Activated CD8-positive, alpha-beta memory T cell treated with anti-CD3 and anti-CD28 coated beads, Interleukin-2, amount 10 ng/mL, durations not matched to agents 7 days and 5 days (primary cell): ENCODE measurements at places on chromosomes 4 and X. TPM values are rescaled to one million over a fixed set of nuclear protein-coding genes. Genes with fewer than 3 reads are reported as not detected.
A peak's percentile ranks its signal among the peaks of the same experiment; 100 is the strongest.

DNA sequence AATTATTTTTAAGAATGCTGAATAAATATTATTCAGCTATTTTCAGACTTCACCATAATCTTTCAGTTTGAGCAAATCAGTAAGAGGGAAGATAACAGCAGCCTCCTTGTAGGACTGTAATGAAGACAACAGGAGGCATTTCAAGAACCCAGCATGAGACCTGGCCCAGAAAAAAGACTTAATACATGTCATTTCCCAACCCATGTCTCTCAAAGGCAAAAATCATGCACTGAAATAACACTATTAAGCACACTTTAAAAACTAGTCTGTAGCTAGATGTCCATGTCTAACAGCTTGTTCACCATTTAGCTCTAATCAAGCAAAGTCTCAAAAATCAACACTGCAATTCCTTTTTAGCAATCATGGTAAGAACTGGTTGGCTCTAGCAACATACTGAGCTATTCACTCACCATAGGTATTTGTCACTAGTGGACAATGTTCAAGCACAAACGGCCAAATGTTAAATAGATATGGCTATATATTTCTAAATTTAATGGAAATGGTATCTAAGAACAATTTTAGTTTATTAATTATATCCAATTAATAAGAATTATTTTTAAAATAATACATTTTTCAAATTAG lies 109.9 kb downstream of the WDFY3 start:
- H3K4me3 ChIP-seq: no peak overlapping the region
- H3K27ac ChIP-seq: no peak overlapping the region
- no peak for DNase-seq
- no peaks in the 10 kb centered on the region for H3K4me1 ChIP-seq
- H3K27me3 ChIP-seq: no peaks in the 10 kb centered on the region
- H3K36me3 ChIP-seq: no peaks in the 10 kb centered on the region

DNA sequence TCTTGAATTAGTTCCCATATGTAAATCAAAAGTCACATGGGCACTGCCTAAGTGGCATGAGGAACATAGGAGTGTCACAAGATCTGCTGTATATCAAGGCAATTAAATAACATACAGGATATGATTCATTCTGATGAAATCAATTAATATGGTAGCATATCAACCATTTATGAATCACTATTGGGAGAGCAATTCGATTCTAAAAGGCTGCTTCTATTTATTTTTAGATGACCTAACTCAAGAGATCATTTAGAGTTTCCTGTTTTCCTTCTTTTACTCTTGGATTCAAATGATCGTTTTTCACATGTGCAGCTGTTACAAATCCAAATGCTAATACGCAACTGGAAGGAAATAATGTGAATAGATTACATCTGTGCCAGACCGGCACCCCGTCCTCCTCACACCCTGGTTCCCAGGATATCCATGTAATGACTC lies 81.9 kb downstream of the HCCS start:
- H3K27ac ChIP-seq: no peak overlapping the region
- H3K27me3 ChIP-seq: peaks cover 2% of the 10 kb centered on the region
- H3K4me3 ChIP-seq: no peak overlapping the region
- H3K4me1 ChIP-seq: no peaks in the 10 kb centered on the region
- H3K36me3 ChIP-seq: no peaks in the 10 kb centered on the region

TMEM35A gene
- total RNA-seq: not detected

DNA sequence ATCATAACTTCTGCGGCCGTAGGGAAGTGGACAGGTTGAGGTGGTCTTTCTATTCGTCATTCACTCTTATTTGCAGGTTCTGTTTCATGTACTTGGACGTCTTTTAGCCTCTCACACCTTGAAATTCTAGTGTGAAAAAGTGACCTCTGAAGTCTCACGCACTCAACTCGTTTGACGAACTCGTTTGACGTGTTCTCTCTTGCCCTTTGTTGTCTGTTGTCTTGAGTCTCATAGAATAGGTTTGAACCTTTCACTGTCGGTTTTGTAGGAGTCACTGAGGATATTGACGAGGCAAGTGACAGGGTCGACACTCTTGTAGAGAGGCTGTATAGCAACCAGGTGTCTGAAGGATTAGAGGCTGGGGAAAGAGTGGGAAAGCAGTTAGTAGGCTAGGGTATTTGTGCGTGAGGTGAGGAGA lies 1.1 kb upstream of the PGRMC2 start:
- peaks cover 14% of the 10 kb centered on the region for H3K36me3 ChIP-seq
- peak overlapping the region; percentile 87 for H3K27ac ChIP-seq
- peak; percentile 42 for DNase-seq

GRCh38 chr4:99120501-99120900 lies 23.6 kb downstream of the ADH4 start:
- no peak for DNase-seq
- H3K4me1 ChIP-seq: no peaks in the 10 kb centered on the region
- no peak overlapping the region for H3K27ac ChIP-seq
- H3K36me3 ChIP-seq: no peaks in the 10 kb centered on the region

GRCh38 chrX:48278958-48279357 lies 23.8 kb downstream of the SSX1 start:
- no peak overlapping the region for H3K4me3 ChIP-seq
- no peaks in the 10 kb centered on the region for H3K27me3 ChIP-seq
- no peaks in the 10 kb centered on the region for H3K4me1 ChIP-seq
- no peak overlapping the region for H3K27ac ChIP-seq
- DNase-seq: no peak

GRCh38 chrX:30781711-30782444 lies 107.2 kb downstream of the TAB3 start:
- no peak for DNase-seq
- H3K27me3 ChIP-seq: peaks cover 20% of the 10 kb centered on the region
- peaks cover 2% of the 10 kb centered on the region for H3K4me1 ChIP-seq
- no peak overlapping the region for H3K27ac ChIP-seq
- no peak overlapping the region for H3K4me3 ChIP-seq

ANOS1 gene
- total RNA-seq: not detected

DNA sequence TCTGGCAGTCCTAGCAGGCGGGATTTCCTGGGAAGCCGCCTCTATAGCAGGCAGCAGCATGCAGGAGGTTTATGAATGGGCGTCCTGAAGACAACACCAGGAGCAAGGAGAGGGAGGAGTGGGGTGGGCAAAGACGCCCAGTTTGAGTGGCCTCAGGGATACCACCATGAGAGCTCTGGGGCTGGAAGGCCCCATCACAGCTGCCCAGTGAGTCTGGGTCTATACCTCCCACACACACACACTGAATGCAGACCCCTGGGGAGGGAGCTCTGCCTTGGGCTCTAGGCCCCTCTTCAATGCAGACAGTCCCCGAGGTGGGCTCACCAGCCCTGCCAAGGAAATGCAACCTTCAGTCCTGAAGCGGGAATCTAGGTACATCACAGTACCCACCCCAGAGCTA lies 98.6 kb downstream of the AFAP1 start:
- peaks cover 1% of the 10 kb centered on the region for H3K36me3 ChIP-seq
- H3K27me3 ChIP-seq: no peaks in the 10 kb centered on the region
- DNase-seq: no peak
- H3K4me3 ChIP-seq: no peak overlapping the region
- H3K27ac ChIP-seq: no peak overlapping the region

GRCh38 chr4:20017070-20017776 lies 234.5 kb upstream of the SLIT2 start:
- H3K4me1 ChIP-seq: no peaks in the 10 kb centered on the region
- no peak overlapping the region for H3K4me3 ChIP-seq
- H3K27ac ChIP-seq: no peak overlapping the region
- DNase-seq: no peak
- H3K27me3 ChIP-seq: no peaks in the 10 kb centered on the region

WNK3 gene
- total RNA-seq: 0.21 TPM

GRCh38 chr4:54687887-54688841 lies 30.4 kb downstream of the KIT start:
- H3K4me3 ChIP-seq: no peak overlapping the region
- no peak for DNase-seq
- H3K36me3 ChIP-seq: no peaks in the 10 kb centered on the region
- no peaks in the 10 kb centered on the region for H3K27me3 ChIP-seq
- H3K27ac ChIP-seq: no peak overlapping the region
- peaks cover 12% of the 10 kb centered on the region for H3K4me1 ChIP-seq

GRCh38 chr4:155371432-155372043 lies 5.2 kb downstream of the MAP9 start:
- no peaks in the 10 kb centered on the region for H3K27me3 ChIP-seq
- H3K27ac ChIP-seq: no peak overlapping the region

- H3K27ac ChIP-seq: no peak overlapping the region
- no peak overlapping the region for H3K4me3 ChIP-seq
- DNase-seq: no peak
- no peaks in the 10 kb centered on the region for H3K4me1 ChIP-seq
These were observed 730.8 kb downstream of the IL1RAPL1 start for GRCh38 chrX:29318012-29318411.

EDNRA gene
- total RNA-seq: not detected

DNA sequence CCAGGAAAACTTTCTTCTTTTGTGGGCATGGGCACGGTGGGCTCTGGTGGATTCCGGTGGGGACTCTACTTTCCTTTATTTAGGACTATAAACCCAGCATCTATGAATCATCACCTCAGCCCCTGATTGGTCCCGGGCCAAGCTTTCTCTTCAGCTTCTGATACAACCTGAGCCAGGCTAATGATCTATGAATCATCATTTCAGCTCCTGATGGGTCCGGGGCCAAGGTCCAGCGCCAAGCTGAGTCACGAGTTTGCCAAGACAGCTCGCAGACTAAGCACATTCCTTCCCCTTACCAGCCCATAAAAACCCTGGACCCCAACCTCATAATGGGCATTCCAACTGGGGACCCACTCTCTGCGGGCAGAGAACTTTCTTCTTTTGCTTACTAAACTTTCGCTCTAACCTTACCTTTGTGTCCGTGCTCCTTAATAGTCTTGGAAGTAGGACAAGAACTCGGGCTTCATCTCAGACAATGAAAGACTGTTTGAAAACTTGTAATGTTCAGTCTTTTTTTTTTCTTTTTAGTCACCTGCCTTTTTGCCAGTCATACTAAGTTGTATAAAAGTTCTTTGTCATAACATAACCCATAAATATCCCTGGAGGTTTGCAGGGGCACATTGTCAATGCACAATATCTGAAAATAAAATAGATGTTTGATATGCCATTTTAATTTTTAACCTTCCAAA lies 904.9 kb upstream of the EPHA5 start:
- no peak overlapping the region for H3K27ac ChIP-seq
- no peaks in the 10 kb centered on the region for H3K36me3 ChIP-seq
- no peaks in the 10 kb centered on the region for H3K4me1 ChIP-seq
- H3K27me3 ChIP-seq: no peaks in the 10 kb centered on the region
- no peak overlapping the region for H3K4me3 ChIP-seq

DNA sequence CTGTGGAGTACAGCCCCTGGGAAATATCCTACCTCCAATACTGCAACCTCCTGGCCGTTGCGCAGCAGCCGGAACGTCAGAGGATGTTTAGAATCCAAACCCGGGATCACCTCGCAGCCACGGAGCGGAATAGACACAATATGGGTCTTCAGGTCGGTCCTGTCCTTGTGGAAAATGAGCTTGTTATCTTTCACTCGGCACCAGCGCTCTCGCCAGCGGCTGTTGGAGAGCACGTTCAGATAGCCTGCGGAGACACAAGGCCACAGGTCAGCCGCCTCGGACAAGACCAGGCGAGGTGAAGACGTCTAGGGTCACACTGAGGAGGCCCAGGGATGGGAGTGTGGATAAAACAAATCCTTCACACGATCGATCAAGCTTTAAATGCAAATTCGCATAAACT lies 139.3 kb downstream of the AFAP1 start:
- H3K36me3 ChIP-seq: no peaks in the 10 kb centered on the region
- no peak overlapping the region for H3K4me3 ChIP-seq
- no peaks in the 10 kb centered on the region for H3K27me3 ChIP-seq
- H3K4me1 ChIP-seq: peaks cover 10% of the 10 kb centered on the region

DNA sequence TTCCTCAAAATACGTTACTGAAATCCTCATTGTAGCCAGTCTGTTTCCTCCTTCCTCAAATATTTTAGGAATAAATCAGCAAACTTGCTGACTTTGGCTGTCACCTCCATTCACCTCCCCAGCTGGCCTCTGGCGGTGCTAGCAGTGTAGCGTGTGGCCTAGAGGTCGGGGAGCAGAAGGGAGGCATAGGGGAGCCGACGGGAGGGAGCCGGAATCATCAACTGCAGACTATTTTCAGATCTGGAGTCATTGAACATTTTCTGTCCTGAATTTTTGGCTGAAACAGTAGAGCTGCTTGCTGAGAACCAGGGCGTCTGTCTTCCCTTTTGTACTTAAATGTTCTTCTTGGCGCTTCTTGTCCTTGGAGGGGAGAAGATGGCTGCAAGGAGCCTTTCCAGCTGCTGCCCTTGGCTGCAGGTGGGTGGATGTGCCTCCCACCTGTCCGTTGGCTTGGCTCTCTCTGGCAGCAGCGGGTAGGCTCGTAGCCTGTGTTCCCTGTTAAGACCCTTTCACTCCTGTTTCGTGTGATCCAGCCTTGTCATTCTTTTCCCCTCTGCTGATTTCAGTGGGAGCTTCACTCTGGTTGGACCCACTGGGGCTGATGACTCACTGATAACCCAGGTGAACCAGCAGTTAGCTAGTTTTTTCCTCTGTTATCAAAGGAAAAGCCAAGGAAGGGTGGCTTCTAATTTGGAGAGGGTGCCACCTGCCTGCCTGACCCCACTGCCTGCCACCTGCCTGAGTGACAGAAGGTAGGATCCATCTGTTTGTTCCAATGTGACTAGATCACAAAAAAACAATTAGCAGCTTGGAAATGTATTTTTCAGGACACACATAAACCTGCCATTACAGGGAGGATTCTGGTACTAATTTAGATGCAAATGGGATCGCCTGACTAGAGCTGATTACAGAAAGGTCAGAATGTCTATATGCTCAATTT lies 135.9 kb downstream of the GATB start:
- no peak overlapping the region for H3K4me3 ChIP-seq
- DNase-seq: no peak
- H3K27me3 ChIP-seq: peaks cover 34% of the 10 kb centered on the region
- H3K36me3 ChIP-seq: no peaks in the 10 kb centered on the region
